ENCODE measurements at places on chromosomes 6 and 20.

DNA sequence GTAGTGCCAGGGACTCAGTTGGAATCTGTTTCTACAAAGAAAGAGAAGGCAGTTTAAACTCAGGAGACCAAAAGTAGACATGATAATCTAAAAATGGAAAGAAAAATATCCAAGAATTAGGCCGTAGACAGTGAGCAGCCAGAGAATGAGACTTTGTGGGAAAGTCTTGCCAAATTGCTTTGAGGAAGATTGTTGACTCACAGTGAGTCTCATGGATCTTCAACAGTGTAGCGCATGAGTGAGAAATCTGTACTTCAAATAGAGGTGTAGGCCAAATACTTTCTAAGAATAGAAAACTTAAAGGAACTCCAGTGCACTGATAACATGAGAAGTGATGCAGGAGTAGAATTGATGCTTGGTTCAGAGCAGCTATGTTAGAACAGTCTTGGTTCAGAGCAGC lies 284.5 kb downstream of the HTR1B start:
- DNase-seq: peak; percentile 70

- no peak for DNase-seq
These were observed 14.6 kb upstream of the TMEM181 start for GRCh38 chr6:158545043-158545966.

- DNase-seq: no peak
These were observed 103.5 kb upstream of the HIVEP1 start for GRCh38 chr6:11908436-11909105.

- no peak for DNase-seq
These were observed 170.2 kb upstream of the MLN start for GRCh38 chr6:33974030-33974429.

GRCh38 chr6:154218301-154218700 lies 138.3 kb downstream of the IPCEF1 start:
- DNase-seq: no peak

DNA sequence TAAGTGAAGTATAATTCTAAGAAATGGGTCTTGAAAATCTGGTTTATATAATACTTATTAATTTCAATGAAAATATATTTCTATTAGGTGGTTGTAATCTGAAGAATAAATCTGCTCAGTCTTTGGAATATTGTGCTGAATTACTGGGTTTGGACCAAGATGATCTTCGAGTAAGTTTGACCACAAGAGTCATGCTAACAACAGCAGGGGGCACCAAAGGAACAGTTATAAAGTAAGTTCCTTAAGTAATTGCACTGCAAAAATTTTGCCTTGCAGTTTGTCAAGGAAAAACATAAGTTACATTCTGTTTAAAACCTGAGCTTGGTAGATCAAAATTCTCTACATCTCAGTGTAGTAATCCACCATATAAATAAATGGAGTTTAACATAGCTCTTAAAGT lies 106.0 kb downstream of the MYO6 start:
- DNase-seq: peak; percentile 65

- DNase-seq: peak; percentile 80
These were observed 34.8 kb downstream of the MYLIP start for GRCh38 chr6:16163535-16164300.

DNA sequence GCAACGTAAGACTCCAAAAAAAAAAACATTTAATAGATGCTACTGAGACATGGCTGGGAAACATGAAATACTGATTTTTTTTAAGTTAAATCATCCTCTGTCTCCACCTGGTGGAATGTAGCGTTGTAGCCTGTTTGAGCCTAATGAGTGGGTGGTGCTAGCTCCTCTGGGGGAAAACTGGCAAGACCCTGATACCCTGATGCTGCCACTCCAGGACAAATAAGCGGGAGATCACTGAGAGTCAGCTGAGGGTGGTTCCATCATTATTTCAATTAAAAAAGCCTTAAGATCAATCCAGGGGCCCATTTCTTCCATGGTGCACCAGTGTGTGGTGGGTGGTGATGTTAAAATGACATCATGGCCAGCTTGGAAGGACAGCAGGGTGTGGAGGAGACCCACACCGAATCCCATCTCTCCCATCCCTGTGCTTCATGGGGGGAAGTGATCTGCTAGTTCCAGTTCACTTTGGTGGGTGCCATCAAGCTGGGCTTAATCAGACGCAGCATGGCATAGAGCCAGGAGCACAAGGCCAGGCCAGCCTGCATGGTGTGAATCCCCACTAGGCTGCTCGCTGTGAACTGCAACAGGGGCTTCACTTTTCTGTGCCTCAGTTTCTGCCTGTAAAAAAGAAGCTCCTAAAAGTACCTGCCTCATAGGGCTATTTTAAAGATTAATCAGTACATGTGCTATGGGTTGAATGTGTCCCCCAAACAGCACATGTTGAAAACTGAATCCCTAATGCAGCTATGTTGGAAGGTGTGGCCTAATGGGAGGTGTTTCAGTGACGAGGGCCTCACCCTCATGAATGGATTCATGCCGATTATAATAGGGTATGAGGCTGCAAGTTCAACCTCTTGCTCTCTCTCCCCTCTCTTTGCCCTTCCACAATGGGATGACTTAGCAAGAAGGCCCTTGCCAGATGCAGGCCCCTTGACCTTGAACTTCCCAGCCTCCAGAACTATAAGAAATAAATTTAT lies 13.0 kb upstream of the MRPS10 start:
- DNase-seq: no peak

DNA sequence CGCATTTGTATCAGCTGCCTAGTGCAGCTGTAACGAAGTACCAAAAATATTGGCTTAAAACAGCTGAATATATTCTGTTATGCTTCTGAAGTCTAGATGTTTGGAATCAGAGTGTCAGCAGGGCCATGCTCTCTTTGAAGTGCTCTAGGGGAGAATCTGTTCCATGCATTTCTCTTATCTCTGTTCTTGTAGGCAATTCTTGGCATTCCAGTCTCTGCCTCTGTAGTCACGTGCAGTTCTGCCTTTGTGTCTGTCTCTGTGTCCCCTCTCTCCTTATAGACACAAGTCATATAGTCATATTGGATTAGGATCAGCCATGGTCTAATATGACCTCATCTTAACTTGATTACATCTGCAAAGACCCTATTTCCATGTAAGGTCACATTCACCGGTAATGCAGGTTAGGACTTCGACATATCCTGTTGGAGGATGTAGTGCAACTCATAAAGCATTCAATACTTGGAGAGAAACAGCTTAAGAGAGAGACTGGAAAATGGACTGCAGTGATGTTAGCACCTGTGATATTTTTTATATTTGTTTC lies 18.6 kb downstream of the FAM83B start:
- no peak for DNase-seq

- DNase-seq: peak; percentile 98
These were observed 57.5 kb downstream of the RIN2 start for GRCh38 chr20:19815553-19815991.

DNA sequence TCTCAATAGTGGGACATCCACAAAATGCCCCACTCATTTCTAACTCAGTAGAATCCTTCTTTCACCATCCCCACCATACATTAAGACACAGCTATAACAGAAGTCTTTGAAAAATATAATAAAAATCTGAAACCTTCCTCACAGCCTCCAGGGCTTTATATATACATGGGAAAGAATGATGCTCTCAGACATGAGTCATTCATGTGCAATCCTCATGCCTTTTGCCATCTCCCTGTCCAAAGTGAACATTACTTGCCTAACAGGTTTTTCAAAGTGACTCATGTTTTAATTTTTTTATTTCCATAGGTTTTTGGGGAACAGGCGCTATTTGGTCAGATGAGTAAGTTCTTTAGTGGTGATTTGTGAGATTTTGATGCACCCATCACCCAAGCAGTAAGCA lies 162.7 kb downstream of the RALGAPA2 start:
- DNase-seq: peak; percentile 59

GRCh38 chr6:110352563-110353262 lies 5.4 kb downstream of the METTL24 start:
- no peak for DNase-seq

- no peak for DNase-seq
These were observed 26.1 kb downstream of the SCP2D1 start for GRCh38 chr20:18839507-18840247.

DNA sequence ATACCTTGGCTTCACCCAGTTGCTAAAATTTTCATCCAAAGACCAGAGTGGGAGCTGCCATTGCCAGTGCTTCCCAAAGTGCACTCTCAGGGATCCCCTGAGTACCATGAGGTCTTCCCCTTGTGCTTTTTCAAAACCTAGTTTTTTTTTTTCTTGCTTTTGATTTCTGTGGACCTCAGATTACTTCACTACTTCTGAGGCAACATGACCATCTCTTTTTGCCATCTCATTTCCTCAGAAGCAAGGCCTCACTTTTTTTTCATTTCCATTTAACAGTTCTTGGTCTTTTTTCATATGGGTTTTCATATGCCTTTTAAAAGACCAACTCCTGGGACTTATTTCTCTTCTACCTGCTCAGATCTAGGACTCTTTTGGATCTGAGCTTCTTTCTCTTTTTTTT lies 64.1 kb upstream of the MMS22L start:
- no peak for DNase-seq

DNA sequence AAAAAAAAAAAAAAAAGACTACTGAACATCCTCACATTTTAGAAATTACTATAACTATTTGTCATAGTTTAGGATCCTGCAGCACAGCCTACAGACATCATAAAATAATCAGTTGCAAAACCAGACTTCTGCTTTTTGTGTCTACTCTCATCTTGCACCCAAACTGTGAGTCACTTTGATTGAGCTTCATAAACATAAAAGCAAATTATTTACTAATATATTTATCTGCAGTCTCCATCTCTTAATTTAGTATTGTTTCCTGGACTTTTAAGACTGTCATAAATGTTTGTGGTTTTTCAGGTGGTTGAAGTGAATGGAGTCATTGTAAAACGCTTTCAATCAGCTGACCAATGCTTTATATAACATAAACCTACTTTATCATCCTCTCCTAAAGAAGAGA lies 14.8 kb upstream of the CALHM6 start:
- DNase-seq: peak; percentile 58

GRCh38 chr6:15921243-15921642 lies 207.6 kb upstream of the MYLIP start:
- DNase-seq: no peak

DNA sequence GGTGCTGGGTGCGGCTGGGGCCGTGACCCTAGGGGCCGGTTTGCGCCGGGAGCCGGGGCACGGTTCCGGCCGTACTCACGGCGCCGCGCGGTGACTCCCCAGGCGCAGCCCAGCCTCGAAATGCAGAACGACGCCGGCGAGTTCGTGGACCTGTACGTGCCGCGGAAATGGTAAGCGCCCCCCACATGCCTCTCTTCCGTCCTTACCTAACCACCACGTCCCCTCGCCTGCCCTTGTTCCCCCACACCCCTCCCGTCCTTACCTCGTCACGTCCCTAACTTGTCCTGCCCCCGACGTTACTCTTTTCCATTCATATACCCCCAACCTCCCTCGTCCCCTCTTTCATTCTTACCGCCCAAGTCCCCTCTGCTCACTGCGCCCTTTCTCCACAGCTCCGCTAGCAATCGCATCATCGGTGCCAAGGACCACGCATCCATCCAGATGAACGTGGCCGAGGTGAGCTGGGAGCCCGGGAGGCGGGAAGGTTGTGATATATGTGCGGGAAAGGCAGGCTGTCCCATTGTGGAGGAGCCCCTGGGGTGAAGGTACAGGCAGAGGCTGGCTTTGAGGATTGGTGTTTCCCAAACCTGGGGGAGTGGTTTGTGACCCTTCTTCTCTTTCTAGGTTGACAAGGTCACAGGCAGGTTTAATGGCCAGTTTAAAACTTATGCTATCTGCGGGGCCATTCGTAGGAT lies 463 bp downstream of the RPS21 start:
- DNase-seq: no peak

GRCh38 chr20:38604873-38605303 lies 3.3 kb downstream of the ARHGAP40 start:
- DNase-seq: no peak

DNA sequence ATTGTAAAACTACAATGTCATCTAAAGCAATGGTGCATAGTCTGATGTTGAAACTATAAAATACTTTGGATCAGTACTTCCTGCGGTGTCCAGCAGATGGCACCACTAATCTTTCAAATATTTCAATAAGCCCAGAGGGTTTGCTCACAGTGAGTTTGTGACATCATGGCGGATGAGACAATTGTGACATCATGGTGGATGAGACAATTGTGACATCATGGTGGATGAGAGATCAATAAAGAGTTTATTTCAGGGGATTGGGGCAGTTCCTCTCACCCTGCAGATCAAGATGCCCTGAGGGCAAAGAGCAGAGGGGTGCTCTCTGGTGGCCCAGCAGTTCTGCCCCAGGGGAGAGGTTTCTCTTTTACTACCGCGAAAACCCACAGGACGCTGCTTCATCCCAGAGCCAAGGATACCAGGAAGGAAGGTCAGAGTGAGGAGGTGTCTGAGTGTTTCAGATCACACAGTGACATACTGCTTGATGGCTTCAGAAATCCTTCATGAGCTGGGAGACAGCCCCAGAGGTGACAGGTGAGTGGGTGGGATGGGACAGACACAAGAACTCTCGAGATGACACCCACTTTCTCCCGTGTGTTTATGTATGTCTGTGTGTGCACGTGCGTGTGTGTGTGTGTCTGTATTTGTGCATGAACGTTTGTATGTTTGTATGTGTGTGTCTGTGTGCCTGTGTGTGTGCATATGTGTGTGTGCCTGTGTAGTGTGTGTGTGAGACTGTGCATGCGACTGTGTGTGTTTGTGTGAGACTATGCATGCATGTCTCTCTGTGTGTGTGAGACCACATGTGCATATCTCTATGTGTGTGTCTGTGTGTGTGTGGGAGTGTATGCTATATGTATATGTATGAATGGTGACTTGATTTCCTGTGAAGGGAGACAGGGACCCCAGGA lies 7.3 kb upstream of the ULBP2 start:
- peak; percentile 73 for DNase-seq

GRCh38 chr6:25481267-25481666 lies 170.7 kb upstream of the SCGN start:
- no peak for DNase-seq

- DNase-seq: no peak
These were observed 10.1 kb upstream of the GMEB2 start for GRCh38 chr20:63636752-63637628.

GRCh38 chr6:30931969-30932645 lies at the start of gene SFTA2:
Gene SFTA2, minus strand, starts transcription at chr6:30932170. Its CDS starts 74 bp downstream, at chr6:30932096.
- DNase-seq: no peak

- DNase-seq: no peak
These were observed 203.0 kb downstream of the EPM2A start for GRCh38 chr6:145532361-145532760.

DNA sequence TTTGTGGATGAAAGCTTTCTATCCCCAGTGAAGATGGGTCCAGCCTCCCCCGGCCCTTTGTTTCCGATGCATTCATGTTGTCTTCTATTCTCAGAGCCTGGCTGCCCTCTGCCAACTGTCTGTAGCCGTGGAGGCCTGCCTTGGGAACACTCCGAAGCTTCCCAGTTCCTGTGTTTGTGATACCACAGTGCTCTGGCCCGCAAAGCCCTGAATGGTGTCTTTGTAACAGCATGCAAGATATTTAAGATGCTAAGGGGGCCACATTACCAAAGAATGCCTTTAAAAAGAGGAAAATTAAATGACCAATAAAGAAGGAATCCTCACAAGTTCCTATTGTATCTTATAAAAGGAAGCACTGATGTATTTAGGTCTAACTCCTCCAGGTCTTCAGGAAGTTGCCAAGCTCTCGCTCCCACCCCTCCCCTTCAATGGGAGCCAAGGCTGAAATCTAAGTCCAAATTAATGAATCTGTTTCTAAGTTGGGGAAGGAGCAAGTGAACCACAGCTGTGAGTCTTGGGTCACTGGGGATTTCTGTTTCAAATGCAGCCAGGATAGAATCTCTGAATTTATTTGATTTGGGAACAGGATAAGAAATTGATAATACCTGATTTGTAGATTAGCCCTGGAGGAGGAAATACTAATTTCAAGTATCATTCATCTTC lies 596.1 kb downstream of the QKI start:
- no peak for DNase-seq
